ENCODE measurements at places on chromosomes 16 and 17.

- DNase-seq, result no peak
These were observed 48.2 kb upstream of the CDC42EP4 start for GRCh38 chr17:73359987-73360410.

DNA sequence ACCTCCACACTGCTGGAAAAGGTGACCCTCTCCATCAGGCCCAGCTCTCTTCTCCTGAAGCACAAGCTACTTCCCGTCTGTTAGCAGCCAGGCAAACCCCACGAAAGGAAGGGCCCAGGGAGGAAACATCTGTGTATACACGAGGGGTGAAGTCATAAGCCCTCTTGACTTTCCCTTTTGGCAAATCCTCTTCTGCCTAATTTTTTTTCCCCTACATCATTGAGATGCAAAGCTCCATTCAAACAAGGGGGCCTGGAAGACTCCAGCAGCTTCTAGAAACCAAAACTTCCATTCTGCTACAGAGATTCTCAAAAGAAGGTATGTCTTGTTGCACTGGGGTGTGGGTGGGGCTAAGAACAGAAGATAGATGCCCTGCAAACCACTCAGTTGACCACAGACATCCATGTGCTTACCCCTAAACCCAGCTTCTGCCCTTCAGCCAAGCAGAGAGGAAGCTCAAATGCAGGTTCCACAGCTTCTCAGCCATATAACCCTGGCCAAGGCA, 145.6 kb upstream of the RCVRN start:
- no peak for DNase-seq

GRCh38 chr17:40511136-40511535, 9.7 kb upstream of the TNS4 start:
- no peak for DNase-seq

GRCh38 chr17:31398381-31399311, 7.2 kb downstream of the RAB11FIP4 start:
- DNase-seq, result no peak

DNA sequence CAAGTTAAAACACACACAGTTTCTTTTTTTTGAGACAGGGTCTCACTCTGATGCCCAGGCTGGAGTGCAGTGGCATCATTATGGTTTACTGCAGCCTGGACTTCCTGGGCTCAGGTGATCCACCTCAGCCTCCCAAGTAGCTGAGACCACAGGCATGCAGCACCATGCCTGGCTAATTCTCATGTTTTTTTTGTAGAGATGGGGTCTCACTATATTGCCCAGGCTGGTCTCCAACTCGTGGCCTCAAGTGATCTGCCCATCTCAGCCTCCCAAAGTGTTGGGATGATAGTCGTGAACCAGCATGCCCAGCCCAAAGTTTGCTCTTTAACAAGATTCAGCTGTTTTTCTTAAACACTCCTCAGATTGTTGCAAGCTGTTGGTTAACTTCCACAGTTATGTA, 39.0 kb downstream of the PRPSAP2 start:
- DNase-seq, result no peak

- no peak for DNase-seq
These were observed 47.3 kb upstream of the RBFOX3 start for GRCh38 chr17:79657861-79658810.

- no peak for DNase-seq
These were observed 3.9 kb downstream of the PDK2 start for GRCh38 chr17:50099003-50099402.

DNA sequence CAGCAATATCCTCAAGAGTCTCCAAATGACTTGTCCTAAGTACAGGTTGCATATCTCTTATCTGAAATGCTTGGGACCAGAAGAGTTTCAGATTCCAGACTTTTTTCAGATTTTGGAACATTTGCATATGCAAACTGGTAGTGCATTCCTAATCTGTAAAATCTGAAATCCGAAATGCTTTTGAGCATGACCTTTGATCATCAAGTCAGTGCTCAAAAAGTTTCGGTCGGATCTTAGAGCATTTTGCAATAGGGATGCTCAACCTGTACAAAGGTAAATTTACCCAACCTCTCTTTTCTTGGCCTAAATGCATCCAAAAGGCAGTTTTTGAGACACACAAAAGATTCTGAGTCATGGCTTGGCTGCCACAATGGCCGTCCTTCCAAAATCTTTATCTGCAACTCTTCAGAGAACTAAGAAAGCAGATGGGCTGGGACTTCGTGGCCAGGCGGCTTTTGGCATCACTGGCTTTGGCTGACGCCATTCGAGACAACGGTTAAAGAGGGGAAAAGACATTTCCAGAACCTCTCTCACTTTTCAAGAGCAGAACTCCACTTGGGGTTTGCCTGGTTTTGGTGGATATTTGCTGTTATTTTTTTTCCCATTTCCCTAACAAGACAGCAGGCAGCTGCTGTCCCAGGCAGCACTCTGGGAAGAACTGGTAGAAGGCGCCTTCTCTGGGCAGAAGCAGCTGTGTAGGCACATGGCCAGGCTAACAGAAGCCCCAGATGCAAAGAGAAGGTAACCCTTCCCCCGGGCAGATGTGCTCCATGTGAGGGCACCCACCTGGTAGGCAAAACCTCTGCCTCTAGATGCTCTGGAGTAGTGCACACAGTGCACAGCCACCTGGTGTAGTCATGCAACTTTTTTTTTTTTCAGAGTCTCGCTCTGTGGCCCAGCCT, 8.9 kb downstream of the CPPED1 start:
- no peak for DNase-seq

- no peak for DNase-seq
These were observed 8.7 kb downstream of the CAMKK1 start for GRCh38 chr17:3884188-3884587.

- no peak for DNase-seq
These were observed 173.1 kb downstream of the PARN start for GRCh38 chr16:14456793-14457481.

DNA sequence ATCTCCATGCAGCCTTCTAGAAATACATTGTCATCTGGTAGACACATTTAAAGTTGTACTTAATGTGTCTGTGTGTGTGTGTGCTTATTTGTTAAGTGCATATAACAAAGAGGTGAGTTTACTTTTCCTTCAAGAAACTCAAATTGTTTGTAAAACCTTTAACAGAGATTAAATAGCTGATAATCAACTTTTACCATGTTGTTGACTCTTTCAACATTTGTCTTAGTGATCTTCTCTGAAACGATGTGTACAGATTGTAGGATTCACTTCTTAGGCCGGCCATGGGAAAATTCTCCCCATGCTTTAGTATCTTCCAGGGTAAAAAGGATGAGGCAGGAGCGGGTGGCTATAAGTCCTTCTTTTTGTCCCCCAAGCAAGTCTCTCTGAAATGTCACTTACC, 292.9 kb upstream of the MAF start:
- no peak for DNase-seq

- DNase-seq, result no peak
These were observed 44.6 kb downstream of the NFAT5 start for GRCh38 chr16:69610356-69610755.

DNA sequence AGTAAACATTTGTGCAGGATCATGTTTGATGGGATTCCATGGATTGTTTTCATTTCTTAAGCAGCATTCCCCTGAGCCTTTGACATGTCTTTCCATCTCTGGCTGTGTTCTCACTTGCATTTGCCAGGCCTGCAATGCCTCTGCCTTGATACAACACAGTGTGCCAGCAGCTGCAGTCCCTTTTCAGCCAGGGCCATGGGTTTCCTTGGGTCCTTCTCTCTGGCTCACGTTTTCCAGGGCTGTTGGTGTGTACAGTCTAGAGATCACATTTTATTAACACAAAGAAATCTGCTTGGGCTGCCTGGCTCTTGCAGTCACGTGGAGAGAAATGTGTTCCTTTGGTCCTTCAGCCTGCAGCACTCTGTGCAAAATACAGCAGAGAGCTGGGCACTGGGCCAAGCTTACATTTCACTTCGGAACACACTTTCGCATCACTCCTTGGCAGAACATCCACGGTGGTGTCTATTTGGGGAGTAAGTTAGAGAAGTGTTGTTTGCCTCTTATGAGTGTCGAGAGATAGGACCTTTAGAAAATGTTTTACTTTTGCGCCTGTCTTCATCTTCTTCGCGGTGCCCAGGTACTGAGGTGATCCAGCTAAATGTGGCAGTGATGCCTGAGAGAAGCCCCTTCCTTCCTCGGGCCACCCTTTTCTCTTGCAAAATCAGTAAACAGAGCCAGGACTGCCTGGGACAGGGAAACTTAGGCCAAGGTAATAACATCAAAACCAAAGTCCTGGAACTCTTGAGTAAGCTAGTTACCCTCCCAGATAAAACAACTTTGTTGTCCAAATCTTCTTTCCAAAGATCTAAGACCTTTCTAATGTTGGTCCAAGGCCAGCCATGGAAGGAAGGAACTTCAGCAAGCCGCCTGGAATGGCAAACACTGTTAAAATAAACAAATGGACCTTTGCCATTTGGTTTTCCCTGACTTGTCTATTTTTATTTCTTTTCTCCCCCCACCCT, 20.9 kb downstream of the HLF start:
- peak; percentile 78 for DNase-seq

GRCh38 chr16:4826526-4826925, 20.6 kb downstream of the GLYR1 start:
- DNase-seq, result no peak

DNA sequence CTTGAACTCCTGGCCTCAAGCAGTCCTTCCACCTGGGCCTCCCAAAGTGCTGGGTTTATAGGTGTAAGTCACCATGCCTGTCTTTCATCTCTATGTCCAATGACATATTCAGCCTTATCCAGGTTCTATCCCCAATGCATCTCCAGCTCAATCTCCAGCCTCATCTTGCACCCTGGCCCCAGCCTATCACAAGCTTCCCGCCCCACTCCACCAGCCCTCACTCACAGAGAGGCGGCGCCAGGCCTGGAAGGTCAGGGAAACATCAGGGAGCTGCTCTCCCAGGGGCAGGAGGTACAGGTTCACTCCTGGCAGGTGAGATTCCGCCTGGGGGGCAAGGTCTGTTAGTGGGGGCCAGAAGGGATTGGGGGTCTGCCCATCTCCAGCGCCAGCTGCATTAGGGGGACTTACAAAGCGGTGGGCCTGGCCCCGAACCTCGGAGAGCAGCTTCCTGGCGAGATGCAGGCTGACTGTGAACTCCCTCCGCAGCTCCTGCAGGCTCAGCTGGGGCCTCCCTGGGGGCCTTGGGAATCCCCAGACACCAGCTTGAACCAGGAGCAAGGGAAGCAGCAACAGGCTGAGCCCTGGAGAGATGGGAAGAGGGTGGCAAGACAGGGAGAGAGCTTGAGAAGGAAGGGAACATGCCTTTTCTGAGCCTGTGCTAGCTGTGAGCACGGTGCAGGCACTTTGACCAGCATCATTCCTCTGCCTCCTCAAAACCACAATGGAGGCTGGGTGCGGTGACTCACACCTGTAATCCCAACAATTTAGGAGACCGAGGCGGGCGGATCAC, 3.0 kb downstream of the IL27 start:
- DNase-seq, result no peak

GRCh38 chr17:36629970-36630502, 28.7 kb downstream of the MRM1 start:
- no peak for DNase-seq

GRCh38 chr17:45573924-45574770, 83.6 kb upstream of the PLEKHM1 start:
- peak; percentile 36 for DNase-seq

- DNase-seq, result no peak
These were observed 999 bp downstream of the CMC2 start for GRCh38 chr16:81005610-81006161.

- DNase-seq, result no peak
These were observed 1.1 kb downstream of the IL17C start for GRCh38 chr16:88639231-88640038.

DNA sequence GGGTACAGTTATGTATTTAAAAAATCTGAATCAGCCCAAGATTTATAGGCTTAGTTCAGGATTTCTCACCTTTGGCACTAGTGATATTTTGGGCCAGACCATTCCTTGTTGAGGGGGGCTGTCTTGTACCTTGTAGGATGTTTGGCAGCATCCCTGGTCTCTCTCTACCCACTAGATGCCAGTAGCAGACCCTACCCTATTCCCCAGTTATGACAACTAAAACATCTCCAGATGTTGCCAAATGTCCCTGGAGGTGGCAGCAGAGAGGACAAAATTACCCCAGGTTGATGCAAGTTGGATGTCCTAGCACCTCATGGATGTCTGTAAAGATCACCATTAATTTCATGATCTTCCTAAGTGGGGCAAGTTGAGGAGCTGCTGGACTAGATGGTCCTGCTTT, 45.8 kb downstream of the SYT17 start:
- DNase-seq, result no peak

- no peak for DNase-seq
These were observed 20.6 kb upstream of the MAPT start for GRCh38 chr17:45873728-45874127.

- DNase-seq, result no peak
These were observed 22.4 kb upstream of the SEC14L1 start for GRCh38 chr17:77118251-77118928.

DNA sequence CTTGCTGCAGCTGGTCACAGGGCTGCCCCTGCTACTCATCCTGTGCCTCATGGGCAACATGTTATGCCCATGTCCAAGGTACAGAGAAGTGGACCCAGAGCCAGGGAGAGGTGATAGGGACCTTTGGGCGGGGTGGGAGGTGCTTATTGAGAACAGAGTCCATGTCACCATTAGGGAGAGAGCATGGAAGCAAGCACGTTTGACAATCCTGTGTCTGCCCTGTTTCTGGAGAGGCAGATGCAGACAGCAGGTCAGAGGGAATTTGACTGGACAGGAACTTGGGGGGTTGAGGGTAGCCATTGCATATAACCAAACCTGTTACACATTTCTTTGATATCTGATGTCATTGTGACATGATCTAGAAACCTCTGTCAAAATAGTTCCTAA, 14.3 kb upstream of the ARL4D start:
- no peak for DNase-seq
